Activated CD4-positive, CD25-positive, alpha-beta regulatory T cell treated with anti-CD3 and anti-CD28 coated beads, Interleukin-2, amount 50 U/mL, for 16 hours (primary cell): ENCODE measurements at places on chromosomes 1 and 21.

DNA sequence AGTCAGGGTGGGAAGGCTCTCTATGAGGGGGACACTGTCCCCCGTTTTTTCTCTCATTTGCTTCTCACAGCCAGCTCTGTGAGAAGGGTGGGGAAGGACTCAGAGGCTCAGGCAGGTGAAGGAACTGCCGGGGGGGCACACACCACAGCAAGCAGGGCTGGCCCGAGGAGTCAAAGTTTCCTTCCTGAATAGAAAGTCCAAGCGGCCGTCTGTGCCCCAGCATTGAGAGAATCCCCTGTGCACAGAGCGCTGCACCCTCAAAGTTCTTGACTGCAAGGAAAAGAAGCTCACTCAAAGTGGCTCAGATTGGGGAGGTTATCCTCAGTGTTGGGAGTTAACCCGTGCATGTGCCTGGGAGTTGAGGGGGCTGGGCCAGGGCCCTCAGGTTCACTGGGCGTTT lies 145.2 kb upstream of the AJAP1 start:
- no peak for DNase-seq

GRCh38 chr1:86387916-86388627 lies 8.1 kb downstream of the ODF2L start:
- no peak for DNase-seq

DNA sequence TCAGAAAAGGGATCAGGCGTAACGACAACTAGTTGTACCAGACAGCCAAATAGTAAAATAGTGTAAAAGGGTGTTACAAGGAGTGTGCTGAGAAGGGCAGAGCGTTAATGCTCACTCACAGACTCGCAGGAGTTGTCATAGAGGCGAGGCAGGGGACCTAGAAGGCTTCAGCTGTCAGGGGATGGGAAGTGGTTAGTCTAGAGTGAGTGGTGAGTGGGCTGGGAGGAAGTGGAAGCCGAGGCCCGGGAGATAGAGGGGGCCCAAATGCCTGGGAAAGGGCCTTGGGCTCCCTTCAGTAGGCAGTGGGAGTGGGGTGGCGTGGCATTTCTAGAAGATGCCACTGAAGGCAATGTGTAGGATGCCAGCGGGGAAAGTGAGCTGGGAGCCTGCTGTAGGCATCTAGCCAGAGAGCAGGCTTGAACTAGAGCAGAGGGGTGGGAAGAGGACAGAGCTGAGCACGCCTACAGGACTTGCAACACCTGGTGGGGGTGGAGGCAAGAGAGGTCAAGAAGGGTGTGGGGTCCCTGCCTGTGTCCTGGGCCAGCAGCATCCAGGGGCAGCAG lies 10.3 kb downstream of the SLC6A17 start:
- no peak for DNase-seq

- no peak for DNase-seq
These were observed 27.7 kb downstream of the UBE2U start for GRCh38 chr1:64231153-64231552.

DNA sequence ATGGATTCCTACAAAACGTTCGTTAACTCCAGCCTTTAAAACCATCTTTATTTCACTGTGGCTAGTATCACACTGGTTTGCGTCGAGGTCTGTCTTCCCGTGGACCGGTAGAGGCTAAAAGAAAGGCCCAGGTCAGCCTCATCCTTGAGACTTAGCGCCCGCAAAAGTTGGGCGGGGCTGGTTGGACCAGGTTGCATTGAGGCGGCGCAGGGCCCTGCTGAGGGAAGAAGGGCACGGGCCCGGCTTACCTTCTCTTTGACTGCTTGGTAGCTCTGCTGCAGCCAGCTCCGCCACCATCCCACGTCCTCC lies 455 bp downstream of the BSDC1 start:
- DNase-seq: no peak

DNA sequence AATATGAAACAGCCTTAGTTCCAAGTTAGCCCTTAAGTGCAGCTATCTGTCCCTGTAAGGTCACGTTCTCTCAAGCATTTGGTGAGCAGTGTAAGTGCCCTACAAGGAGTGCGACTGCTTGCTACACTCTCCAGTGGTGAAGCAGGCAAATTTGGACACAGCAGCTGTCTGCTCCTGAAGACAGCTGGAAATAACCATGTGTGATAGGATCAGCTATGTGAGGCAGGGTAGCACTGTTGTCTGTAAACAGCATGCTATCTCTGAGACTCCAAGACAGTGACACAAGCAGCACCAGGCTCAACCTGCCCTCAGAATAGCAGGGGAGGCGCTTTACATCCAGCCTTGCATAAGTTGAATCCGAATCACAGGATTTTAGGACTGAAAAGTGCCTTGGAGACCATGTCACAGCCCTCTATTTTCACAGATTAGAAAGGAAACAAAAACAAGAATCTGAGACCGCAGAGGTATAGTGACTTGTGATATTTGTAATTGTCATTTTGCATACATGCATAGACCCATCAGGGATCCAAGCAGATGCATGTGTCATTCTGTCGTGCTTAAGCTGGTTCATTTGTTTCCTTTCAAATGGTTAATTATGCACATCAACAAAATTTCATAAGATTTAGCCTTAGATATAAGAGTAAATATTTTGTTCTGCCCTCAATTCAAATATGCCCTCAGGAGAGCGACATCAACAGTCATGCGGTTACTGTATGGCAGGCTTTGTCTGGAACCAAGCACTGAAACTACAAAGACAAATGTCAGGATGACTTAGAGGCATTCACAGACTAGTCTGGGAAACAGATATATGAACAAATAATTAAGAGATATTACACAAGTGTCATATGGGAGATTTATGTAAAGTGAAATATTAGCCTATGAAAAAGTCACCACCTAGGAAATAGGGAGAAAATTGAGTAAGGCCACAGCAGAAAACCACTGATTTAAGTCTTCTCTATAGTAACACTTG lies 134.9 kb upstream of the NRIP1 start:
- no peak for DNase-seq

DNA sequence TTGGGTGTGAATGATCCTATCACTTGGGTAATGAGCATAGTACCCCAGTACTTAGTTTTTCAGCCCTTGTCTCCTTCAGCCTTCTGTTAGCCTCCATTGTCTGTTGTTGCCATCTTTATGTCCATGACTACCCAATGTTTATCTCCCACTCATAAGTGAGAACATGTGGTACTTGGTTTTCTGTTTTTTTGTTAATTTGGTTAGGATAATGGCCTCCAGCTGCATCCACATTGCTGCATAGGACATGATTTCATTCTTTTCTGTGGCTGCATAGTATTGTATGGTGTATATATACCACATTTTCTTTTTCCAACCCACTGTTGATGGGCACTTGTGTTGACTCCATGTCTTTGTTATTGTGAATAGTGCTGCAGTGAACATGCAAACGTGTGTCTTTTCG lies 39.6 kb upstream of the GPR52 start:
- no peak for DNase-seq

GRCh38 chr1:228011721-228012311 lies 5.0 kb downstream of the WNT3A start:
- DNase-seq: no peak

GRCh38 chr21:45529785-45530422 lies 12.3 kb downstream of the SLC19A1 start:
- no peak for DNase-seq

- DNase-seq: no peak
These were observed 885 bp downstream of the AHCYL1 start for GRCh38 chr1:109985247-109986053.

GRCh38 chr1:57799490-57800115 lies 375.7 kb upstream of the DAB1 start:
- DNase-seq: no peak

DNA sequence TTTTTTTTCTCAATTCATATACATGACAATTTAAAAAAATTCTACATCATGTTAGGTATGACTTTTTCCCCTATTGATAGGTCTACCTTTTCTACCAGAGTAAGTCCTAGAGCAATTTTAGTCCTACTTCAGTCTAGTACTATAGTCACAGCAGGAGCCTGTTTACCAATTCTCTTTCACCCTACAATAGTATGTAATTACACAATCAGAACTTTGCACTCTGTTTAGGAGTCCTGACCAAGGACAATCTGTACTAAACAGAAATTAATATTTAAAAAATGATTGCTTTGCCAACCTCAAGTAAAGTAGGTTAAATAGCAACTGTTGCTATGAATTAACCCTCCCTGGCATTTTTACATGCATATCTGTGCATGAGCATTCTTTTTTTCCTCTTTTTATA lies 810 bp upstream of the CYP4A11 start:
- no peak for DNase-seq
